ENCODE measurements at places on chromosomes 2 and 18. TPM values are rescaled to one million over a fixed set of nuclear protein-coding genes. Genes with fewer than 3 reads are reported as not detected.

The EPHA4 gene
- 1.5 TPM for total RNA-seq

The DNAJC5G gene
- total RNA-seq: 0.06 TPM

The SLC11A1 gene
- total RNA-seq: 16.2 TPM

The REG1B gene
- total RNA-seq: 30,154 TPM

The LCT gene
- total RNA-seq: not detected

GRCh38 chr2:232432598-232433184 is 23.3 kb upstream of the ALPI start:
- H3K4me1 ChIP-seq: no peaks in the 10 kb centered on the region
- H3K4me3 ChIP-seq: no peak overlapping the region
- DNase-seq: no peak
- H3K27ac ChIP-seq: no peak overlapping the region
- H3K27me3 ChIP-seq: no peaks in the 10 kb centered on the region

- no peak overlapping the region for H3K4me3 ChIP-seq
- DNase-seq: no peak
- no peaks in the 10 kb centered on the region for H3K4me1 ChIP-seq
- no peaks in the 10 kb centered on the region for H3K27me3 ChIP-seq
These were observed 192.4 kb downstream of the L3MBTL4 start for GRCh38 chr18:6222271-6222670.

- H3K36me3 ChIP-seq: no peaks in the 10 kb centered on the region
- no peaks in the 10 kb centered on the region for H3K27me3 ChIP-seq
- no peak for DNase-seq
- no peak overlapping the region for H3K4me3 ChIP-seq
These were observed 103.6 kb upstream of the SMAD2 start for GRCh38 chr18:48033790-48034650.

DNA sequence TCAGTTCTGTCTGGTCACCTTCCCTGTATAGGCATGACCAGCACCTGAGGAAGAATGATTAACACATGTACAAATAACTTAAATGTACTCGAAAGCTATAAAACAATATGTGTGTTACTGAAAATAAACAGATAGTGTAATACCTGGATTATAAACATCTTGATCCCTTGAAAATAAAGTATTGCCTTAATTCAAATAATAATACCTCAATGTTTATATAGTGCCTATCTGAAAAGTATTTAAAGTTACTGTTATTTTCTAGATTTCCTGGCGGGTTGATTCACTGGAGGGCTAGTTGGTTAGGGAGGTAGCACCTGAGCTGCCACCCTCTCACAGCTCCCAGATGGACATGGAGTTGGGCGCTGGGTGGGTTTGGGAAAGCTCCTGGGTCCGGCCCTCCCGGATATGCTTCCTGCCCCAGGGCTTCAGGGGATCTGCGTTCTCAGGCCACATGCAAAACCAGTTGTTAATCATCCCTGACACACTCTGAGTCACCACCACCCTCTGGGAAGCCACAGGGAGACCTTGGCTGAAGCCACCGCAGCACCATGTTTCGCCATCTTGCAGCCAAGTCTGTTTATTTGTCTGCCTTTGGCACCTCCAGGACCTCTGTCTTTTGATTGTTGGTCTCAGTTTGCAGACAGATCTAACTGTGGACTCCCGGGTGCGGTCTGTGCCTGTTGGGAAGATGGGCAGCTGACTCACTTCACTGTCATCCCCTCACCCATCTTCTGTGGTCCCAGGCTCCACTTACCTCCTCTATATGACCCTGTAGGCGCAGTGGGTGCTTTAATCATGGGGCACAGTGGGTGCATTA is 35.3 kb downstream of the RAB31 start:
- no peaks in the 10 kb centered on the region for H3K27me3 ChIP-seq
- no peaks in the 10 kb centered on the region for H3K36me3 ChIP-seq

DNA sequence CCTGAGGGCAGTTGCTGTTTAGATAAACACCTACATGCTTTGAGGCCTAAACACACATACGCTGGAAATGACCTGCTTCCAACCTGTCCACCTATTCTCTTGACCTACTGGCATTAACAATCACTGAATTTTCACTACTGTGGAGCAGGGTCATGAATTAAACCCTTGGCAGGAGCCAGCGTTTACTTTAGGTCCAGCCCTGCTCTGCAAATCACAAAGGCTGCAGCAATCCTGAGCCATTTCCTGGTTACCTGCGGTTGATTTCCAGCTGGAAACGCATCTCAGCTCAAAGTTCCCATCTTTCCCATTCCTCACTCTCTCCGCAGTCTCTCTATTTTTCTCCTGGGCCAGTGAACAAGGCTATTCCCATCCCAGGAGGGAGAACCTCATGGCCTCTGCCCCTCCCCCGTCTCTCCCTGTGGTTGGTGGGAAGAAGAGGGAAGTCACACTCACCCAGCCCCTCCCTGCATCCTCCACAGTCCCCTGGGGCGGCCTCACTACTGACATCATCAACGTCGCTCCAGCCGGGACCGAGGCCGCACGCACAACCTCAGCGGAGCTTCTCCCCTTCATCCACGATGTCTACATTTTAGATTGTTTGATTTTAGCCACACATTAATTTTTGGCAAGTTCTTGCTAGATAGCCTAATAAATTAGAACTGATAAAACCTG is 84.5 kb upstream of the SNTG2 start:
- DNase-seq: no peak
- H3K4me1 ChIP-seq: no peaks in the 10 kb centered on the region
- H3K27ac ChIP-seq: no peak overlapping the region
- H3K27me3 ChIP-seq: no peaks in the 10 kb centered on the region
- H3K36me3 ChIP-seq: no peaks in the 10 kb centered on the region

GRCh38 chr2:105712981-105713596 is 31.6 kb upstream of the NCK2 start:
- no peaks in the 10 kb centered on the region for H3K27me3 ChIP-seq
- no peaks in the 10 kb centered on the region for H3K36me3 ChIP-seq
- no peak overlapping the region for H3K4me3 ChIP-seq
- H3K27ac ChIP-seq: peak overlapping the region; percentile 15
- H3K4me1 ChIP-seq: peaks cover 4% of the 10 kb centered on the region

DNA sequence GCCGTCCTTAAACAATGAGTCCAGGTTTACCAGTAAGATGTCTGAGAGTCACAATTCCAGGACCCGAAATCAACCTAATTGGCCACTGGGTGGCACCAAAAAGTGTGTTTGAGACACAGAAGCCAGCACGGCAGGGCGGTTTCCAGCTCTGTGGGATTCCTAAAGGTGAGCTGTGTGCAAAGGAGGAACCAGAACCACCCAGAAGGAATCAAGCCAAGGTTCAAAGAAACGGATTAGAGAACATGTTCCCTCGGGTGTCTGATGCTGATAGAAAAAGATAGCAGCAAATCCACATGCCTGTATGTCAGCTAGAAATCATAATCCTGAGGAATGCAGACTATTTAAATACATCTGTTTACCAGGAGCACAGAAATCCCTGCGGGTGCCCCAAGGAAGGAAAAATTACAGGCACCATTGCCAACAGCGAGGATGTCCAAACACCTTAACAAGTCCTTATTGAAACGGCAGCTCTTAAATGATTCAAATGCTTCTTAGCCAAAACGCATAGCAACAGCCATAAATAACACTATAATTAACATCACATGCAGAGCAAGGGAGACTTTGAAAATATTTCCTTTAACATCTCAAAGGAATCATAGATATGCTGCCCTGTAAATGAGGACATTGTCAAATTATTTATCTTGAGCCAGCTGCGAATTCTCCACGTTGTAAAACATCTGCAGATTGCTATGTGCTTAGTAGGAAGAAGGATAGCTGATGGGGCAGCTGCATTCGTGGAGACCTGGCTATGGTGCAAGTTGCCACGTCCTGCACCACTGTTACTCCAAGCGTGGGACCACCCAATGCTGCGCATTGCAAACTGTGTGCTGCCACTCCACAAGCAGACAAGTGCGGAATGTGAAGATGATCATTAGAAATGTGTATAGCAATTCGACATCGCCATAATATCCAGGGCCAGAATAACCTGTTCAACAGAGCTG is 318.7 kb upstream of the NCKAP5 start:
- H3K27me3 ChIP-seq: no peaks in the 10 kb centered on the region
- no peak overlapping the region for H3K4me3 ChIP-seq
- H3K36me3 ChIP-seq: no peaks in the 10 kb centered on the region
- no peak overlapping the region for H3K27ac ChIP-seq
- DNase-seq: peak; percentile 76

GRCh38 chr18:69658685-69659084 is 258.0 kb downstream of the DOK6 start:
- no peaks in the 10 kb centered on the region for H3K36me3 ChIP-seq
- H3K4me3 ChIP-seq: no peak overlapping the region
- DNase-seq: no peak
- no peaks in the 10 kb centered on the region for H3K27me3 ChIP-seq
- no peaks in the 10 kb centered on the region for H3K4me1 ChIP-seq

GRCh38 chr2:9536504-9536903 is 19.1 kb downstream of the ADAM17 start:
- H3K4me3 ChIP-seq: no peak overlapping the region
- H3K27me3 ChIP-seq: no peaks in the 10 kb centered on the region
- no peaks in the 10 kb centered on the region for H3K36me3 ChIP-seq
- no peak overlapping the region for H3K27ac ChIP-seq
- no peak for DNase-seq

- H3K36me3 ChIP-seq: no peaks in the 10 kb centered on the region
- no peak overlapping the region for H3K4me3 ChIP-seq
- DNase-seq: no peak
- no peak overlapping the region for H3K27ac ChIP-seq
- no peaks in the 10 kb centered on the region for H3K4me1 ChIP-seq
These were observed 92.4 kb downstream of the GBX2 start for GRCh38 chr2:236075802-236076201.

GRCh38 chr2:127681976-127682857 is 6.9 kb upstream of the LIMS2 start:
- no peak overlapping the region for H3K27ac ChIP-seq
- DNase-seq: no peak
- H3K36me3 ChIP-seq: no peaks in the 10 kb centered on the region
- no peaks in the 10 kb centered on the region for H3K27me3 ChIP-seq
- H3K4me1 ChIP-seq: no peaks in the 10 kb centered on the region

GRCh38 chr2:29240601-29241000 is 125.4 kb downstream of the CLIP4 start:
- H3K27ac ChIP-seq: no peak overlapping the region
- no peaks in the 10 kb centered on the region for H3K27me3 ChIP-seq
- no peak for DNase-seq
- no peaks in the 10 kb centered on the region for H3K4me1 ChIP-seq

Data from pancreas (tissue), 10 donors.